ENCODE measurements at places on chromosomes 2 and 18.

GRCh38 chr2:69997015-69997830 lies 35.8 kb upstream of the ASPRV1 start:
- DNase-seq: no peak

- DNase-seq: peak; percentile 38
These were observed 105.5 kb upstream of the SYT4 start for GRCh38 chr18:43382641-43383403.

GRCh38 chr2:113750385-113750784 lies 6.1 kb downstream of the SLC35F5 start:
- no peak for DNase-seq

GRCh38 chr2:65344689-65345088 lies 87.7 kb downstream of the SPRED2 start:
- DNase-seq: no peak

- no peak for DNase-seq
These were observed 470.3 kb upstream of the HNRNPA3 start for GRCh38 chr2:176742271-176742670.

- no peak for DNase-seq
These were observed 669 bp upstream of the PIKFYVE start for GRCh38 chr2:208265371-208265800.

All from NCI-H1694 treated with DMSO at 0.1 percent for 48 hours (cell line).